GF-D8 (cell line): ENCODE measurements at places on chromosomes 6 and 20.

DNA sequence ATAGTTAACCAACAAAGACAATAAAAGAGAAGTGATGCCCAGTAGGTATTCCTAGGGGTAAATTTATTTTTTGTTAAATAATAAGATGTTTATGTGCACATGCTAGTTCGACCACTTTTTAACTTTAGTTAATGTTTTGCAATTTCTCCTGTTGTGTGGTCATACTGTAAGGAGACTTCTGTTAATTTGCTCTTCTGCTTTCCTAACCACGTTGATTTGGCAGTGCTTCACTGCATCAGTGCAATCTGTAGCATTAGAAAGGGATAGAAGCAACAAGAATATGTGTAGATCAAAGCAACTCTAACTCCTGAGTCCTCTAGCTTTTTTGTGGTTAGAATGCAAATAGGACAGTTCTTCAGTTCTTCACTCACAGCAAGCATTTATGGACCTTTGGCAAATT is 13.9 kb downstream of the MYB start:
- DNase-seq = peak; percentile 96

DNA sequence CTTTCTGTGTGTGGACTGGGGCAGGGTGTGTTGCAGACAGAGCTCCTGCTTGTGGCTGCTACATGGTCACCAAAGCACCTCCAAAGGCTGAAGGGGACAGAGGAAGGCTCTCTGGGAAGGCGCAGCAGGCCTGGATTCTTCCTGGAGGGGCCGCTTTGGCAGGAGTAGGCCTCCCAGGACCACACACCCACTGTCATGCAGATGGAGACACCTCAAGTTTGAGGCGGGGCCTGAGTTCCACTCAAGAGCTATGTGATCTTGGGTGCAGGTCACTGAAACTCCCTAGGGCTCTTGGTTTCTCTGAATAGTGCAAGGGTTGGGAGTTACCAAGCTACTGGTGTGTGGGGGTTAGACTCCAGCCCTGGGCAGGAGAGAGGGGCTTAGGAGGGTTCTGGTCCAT is 27.9 kb downstream of the EFCAB8 start:
- no peak for DNase-seq

GRCh38 chr6:17865798-17866725 is 121.4 kb downstream of the KIF13A start:
- DNase-seq = no peak

- no peak for DNase-seq
Measured at GRCh38 chr20:57774111-57774880, 64.5 kb upstream of the PMEPA1 start.

GRCh38 chr6:81465859-81466258 is 286.6 kb downstream of the TENT5A start:
- DNase-seq = no peak

DNA sequence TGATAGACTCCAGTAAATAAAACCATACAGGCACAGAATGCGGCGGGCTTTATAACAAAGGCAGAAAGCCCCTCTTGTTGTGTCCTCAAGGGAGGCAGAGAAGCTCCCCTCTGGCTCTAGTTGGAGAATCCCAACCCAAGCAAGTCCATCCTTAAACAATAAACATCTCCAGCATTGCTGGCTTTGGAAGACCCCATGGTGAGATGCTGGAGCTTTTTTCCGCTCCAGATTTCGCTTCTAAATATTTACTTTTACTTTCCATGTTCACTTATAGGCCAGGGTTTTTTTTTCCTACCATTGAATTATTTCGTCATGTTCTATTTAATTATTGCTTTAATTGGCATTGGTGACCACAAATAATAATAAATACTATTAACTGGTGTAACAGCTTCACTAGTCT is 176.2 kb downstream of the MTHFD1L start:
- DNase-seq = no peak

- no peak for DNase-seq
Measured at GRCh38 chr6:105199711-105200110, 19.9 kb upstream of the POPDC3 start.

DNA sequence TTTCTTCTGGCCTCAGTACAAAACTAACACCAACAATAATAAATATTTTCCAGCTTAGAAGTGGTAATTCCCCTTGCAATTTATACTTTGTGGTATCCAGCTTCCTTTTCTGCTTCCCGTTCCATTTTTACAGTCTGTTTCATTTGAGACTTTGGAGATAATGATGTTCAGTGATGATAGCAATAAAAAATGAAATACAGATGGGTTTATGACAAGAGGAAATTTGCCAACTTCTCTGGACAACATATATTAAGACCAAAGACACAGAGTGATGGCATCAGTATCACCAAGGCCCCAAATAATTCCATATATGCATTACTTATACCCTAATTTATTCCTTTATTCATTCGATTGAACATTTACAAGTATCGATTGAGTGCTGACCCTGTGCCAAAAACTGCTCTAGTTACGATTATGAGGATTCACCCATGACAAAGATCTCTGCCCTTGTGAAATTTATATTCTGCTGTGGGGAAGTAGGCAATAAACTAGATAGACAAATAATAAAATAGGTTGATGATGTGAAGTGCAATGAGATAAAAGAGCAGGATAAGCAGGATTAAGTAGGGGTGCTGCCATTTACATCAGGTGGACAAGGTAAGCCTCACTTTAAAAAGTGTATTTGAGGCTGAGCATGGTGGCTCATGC is 18.1 kb upstream of the TASP1 start:
- DNase-seq = no peak

DNA sequence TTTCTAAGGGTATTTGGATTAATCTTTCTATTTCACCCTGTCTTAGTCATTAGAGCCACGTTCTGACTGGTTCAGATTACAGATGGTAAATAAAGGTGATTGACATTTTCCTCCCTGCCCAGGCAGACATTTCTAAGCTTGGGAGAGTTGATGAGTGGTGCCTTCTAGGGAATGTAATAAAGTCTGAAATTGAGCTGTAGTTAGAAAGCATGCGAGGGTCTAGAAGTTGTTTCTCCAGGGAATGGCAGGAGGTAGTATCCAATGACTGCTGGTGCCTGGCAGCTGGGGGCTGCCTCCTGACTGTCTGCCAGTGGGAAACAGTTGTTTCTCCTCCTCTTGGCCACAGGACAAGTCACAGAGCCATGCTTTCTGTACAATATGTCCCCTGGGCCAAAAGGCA is 14.6 kb downstream of the EDN3 start:
- DNase-seq = no peak

GRCh38 chr20:35511814-35512420 is 17.5 kb downstream of the C20orf173 start:
- no peak for DNase-seq

DNA sequence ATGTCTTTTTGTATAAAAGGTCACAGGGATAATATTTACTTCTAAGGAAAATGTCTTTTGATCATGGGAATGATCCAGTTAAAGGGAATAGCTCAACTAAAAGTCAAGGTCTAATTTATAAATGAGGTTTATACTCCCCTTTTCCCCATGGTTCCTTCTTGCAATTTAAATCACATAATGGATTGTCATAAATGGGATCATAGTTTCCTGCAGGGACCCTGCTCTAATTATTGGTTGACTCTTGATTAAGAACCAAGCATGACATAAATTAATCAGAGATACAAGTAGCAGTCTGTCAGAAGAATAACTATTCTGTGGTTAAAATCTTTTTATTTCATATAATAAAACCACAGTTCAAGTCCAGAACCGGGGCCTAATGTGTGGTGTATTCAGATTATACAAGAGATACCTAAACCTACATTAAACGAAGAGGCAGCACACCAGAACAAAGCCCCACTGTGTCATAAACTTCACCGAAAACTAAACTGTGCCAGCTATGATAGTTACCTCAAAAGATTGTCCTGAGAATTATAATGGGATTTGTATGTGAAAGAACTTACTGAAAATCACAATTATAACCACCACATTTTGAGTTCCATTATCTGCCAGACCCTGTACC is 43.0 kb upstream of the CD83 start:
- DNase-seq = no peak

DNA sequence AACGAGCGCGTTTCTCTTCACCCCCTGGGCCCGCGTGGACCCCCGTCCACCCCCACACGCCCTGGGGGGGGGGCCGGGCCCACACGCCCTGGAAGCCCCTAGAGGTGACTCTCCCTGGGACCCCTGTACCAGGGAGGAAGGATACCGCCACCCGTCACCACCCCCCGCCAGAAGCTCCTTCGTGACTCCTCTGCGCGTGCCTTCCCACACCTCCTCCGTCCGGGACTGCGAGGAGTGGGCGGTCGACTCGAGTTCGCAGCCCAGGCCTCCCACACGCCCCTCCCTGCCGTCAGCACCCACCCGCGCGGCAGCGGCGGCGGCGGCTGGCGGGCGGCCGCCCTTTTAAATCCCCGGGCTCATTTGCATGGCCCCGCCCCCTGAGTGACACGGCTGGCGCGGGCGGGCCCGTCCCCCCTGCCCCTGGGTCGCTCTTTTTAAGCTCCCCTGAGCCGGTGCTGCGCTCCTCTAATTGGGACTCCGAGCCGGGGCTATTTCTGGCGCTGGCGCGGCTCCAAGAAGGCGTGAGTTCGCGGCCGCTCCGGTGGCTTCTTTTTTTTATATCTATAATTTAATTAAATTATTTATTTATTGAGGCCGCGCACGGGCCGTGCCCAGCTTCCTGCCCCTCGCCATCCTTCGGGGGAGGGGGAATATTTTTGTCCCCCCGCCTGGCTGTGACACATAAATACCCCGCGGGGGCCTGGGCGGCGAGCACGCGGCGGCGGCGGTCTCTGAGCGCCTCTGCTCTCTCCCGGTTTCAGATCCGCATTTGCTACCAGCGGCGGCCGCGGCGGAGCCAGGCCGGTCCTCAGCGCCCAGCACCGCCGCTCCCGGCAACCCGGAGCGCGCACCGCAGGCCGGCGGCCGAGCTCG is at the start of gene HMGA1:
HMGA1 (plus strand) TSS at position 431 of the 873 bp plus-strand sequence. CDS start 3,908 bp downstream, outside the sequence.
- peak; percentile 81 for DNase-seq

DNA sequence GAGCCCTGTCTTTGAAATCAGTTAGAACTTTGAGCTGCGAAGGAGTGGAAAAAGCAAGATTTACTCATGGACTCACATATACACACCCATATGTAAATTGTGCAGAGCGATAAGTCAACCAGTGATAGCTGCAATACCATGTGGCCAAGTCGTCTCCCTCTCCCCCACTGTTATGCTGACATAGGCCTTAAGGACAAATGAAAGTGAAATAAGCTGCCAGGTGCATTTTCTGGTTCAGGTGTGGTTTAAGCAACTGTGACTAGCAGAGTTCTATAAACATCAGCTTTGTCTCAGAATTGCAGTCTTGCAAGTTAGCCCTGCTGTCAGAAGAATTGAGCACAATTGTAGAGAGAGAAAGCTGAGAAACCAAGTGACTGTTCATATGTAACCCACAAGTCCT is 9.6 kb downstream of the FAM83B start:
- DNase-seq = no peak

- no peak for DNase-seq
Measured at GRCh38 chr6:167298127-167298526, 7.0 kb downstream of the UNC93A start.

GRCh38 chr20:17536944-17537444 is 5.8 kb upstream of the BFSP1 start:
- peak; percentile 15 for DNase-seq

DNA sequence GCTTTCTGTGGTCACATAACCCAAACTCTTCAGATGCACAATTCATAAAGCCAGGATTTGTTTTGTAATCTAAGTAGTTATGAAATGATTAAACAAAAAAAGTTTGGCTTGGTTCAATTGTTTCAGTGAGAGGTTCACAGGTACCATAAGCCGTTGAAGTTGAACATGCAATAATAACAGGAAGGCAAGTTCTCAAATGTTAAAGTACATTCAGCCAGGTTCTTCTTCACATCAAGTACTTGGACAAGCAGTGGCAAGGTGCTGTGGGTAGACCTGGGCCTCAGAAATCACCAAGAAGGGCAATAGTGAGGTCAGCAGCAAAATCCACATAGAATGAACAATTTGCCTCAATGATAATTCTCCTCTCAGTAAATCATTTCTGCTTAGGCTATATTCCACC is 175.5 kb downstream of the EPM2A start:
- no peak for DNase-seq

- no peak for DNase-seq
Measured at GRCh38 chr6:162702446-162702845, 25.1 kb downstream of the PRKN start.

- DNase-seq = no peak
Measured at GRCh38 chr20:2124564-2125213, 23.1 kb downstream of the STK35 start.
